ENCODE measurements at places on chromosomes 5 and 9.
A peak's percentile ranks its signal among the peaks of the same experiment; 100 is the strongest.

GRCh38 chr5:134464988-134465815, 53.5 kb upstream of the CDKN2AIPNL start:
- DNase-seq = no peak

DNA sequence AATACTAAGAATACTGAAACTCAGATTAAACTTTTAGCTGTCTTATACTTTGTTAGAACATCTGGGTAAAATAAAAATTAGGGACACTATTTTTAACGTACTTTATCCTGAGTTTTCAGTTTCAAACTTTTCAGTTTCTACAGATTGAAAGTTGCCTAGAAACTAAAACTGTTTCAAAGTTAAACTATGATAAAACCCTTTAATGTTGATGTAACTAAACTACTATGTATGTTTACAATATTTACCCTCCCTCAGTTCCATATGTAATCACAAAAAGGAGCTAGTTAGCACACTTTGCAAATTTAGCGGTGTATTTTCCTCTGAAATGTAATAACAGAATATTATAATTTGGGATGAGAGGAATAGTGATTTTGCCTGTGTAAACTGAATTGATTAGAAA, 105.9 kb downstream of the MTREX start:
- no peak for DNase-seq

- DNase-seq = no peak
These were observed 42.9 kb upstream of the GRIA1 start for GRCh38 chr5:153447534-153447933.

DNA sequence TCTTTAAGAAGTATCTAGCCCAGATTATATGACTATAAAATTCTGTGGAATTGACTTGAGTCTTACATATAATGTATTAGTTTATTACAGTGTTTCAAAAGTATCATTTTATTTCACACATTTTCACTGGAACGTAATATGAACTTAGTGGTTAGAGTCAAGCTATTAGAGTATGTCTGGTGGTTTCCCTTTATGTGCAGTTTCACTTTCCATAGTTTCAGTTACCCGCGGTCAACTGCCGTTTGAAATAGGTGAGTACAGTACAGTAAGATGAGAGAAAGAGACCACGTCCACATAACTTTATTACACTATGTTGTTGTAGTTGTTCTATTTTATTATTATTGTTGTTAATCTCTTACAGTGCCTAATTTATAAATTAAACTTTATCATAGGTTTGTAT, 50.5 kb downstream of the COMMD10 start:
- peak; percentile 47 for DNase-seq

DNA sequence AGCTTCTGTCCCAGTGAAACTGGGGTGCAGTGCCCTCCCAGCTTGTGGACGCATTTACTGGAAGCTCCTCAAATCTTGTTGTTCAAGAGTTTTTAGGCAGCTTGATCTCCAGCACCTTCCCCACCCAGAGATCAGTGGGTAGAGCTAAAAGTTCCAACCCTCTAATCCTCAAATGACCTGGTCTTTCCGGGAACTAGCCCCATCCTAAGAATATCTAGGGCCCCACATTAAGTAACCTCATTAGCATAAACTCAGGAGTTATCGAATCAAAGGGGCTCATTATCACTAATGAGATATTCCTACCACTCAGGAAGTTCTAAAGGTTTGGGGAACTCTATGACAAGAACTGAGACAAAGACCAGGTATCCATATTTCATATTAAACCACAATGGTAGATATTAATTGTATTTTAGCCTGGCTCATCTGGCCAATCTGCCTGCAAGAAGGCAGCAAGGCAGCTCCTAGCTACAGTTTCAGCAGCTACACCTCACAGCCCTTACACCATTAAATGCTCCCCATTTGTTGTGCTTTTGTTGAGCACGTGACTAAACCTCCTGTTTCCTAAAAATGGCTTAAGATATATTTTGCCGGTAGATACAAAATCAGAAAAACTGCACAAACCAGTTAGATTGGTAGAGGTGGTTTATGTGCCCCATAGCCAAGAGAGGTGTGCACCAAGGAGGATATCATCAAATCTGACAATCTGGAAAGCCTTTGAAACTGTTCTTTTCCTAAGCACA, 24.6 kb upstream of the SLC22A5 start:
- no peak for DNase-seq

- peak; percentile 2 for DNase-seq
These were observed 350.8 kb downstream of the DMRT2 start for GRCh38 chr9:1400983-1401382.

DNA sequence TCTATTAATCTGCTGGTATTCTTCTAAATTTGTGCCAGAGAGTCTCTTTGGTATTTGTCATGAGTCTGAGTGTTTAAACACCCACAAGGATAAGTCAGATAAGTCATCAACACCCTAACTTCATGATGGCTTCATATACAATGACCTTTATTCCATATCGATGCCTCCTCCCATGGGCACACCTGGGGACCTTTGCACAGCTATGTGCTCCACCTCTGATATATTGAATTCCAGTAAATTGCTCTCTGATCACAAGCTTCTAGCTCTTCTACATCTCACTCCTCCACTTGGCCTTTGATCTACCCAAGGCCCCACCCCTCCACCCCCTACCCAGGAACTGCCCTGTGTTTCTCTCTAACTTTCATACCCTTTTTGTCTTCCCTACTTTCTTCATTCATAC, 102.7 kb upstream of the MIER3 start:
- DNase-seq = no peak

GRCh38 chr5:164581889-164582288, 1076.5 kb downstream of the MAT2B start:
- no peak for DNase-seq

- no peak for DNase-seq
These were observed 79.5 kb downstream of the OSMR start for GRCh38 chr5:38925154-38925925.

DNA sequence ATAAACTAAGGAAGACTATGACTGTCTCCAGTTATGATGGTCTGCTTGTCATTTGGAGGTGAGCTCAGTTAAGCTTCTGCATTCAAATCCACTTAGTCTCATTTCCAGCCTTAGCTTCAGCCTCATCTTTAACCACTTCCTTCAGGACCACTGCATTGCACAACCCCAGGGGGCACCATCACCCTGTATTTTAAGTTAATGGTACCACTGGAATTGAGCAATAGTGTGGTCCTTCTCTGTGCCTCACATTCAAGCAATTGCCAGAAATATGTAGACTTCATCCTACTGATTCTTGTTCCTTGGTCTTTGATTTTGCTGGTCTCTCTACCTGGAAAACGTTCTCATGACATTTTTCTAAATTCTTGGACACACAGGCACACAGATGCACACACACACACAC, 131.5 kb upstream of the PTPN3 start:
- DNase-seq = no peak
